MV-4-11 (cell line): ENCODE measurements at places on chromosomes 11 and 22.

DNA sequence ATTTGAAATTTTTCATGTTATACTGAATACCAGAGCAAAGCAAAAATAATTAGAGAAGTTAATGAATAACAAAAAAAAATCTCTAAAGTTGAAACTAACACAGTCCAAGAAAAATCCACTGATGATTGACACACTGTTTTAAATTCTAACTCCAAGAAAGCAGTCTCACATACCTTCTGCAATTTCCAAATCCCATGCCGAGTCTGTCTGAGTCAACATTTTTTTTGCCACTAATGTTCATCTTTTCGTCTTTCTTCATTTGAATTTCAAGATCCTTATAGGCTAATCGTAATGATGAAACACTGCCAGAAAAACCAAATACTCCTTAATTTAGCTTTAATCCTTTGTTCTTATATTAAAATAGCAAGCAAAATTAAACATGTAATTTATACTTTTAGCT is 39.5 kb downstream of the ARFGAP3 start:
- no peak for DNase-seq

- peak; percentile 51 for DNase-seq
Observed at GRCh38 chr11:59102259-59102765, 4.7 kb upstream of the FAM111B start.

- DNase-seq = peak; percentile 83
Observed at GRCh38 chr11:67113231-67113721, 5.8 kb upstream of the KDM2A start.

DNA sequence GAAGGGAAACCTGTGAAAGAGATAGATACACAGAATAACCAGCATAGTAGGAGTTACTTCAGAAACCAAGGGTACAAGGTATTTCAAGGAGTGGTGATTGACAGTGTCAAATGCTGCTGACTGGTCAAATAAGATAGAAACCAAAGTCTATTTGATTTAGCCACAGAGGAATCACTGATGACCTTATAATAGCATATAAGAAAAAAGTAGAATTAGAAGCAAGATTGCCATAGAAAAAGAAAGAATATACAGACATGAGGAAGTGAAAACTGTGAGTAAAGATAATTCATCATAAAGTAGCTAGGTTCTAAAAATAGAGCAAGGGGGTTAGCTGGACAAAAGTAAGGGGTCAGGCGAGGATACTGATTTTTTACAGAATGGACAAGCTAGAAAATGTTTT is 14.2 kb downstream of the ZBTB44 start:
- peak; percentile 75 for DNase-seq

DNA sequence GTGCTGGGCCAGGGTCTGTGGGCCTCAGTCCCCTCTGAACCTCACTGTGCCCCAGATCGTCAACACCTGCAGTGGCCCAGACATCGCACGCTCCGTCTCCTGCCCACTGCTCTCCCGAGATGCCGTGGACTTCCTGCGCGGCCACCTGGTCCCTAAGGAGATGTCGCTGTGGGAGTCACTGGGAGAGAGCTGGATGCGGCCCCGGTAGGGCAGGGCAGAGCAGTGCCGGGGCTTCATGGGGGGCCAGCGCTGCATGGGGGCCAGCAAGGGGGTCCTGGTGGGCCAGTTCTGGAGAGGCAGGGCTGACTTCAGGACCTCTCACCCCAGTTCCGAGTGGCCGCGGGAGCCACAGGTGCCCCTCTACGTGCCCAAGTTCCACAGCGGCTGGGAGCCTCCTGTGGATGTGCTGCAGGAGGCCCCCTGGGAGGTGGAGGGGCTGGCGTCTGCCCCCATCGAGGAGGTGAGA is 16.3 kb downstream of the EPS8L2 start:
- no peak for DNase-seq

DNA sequence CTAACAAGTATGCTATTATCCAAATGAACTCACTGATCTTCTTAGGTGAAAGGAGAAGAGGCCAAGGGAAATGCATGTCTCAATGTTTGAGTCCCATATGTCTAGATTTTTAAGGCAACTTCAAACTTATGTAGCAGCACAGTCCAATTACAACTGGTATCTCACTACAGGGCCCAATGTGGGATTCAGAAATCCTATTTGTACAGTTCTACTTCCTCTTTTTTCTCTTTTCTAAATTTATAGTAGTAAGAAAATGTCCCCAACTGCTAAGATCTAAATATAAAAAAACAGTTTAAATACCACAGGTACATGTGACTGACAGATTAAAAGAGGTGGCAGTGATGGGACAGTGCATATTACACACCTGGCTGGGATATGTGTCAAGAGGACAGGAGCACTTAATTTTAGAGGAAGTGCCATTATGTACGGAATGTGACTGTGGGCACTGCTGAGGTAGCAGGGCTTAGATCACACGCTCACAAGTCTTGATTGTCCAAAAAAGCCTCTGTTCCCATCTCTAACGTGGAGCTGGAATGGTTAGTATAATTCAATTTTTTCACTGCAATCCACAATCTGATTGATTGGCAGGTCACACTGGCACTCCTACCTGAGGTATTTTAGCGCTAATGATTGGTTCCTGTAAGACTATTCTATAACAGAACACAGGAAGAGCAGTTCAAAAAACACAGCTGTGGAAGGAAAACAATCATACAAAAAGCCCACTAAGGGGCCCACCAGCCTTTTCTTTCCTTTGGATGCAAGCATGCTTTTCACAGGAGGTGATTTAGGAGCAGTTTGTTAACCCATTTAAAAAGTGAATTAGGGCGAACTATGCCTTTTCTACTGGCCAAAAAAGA is 34.6 kb downstream of the APOL5 start:
- DNase-seq = peak; percentile 52

DNA sequence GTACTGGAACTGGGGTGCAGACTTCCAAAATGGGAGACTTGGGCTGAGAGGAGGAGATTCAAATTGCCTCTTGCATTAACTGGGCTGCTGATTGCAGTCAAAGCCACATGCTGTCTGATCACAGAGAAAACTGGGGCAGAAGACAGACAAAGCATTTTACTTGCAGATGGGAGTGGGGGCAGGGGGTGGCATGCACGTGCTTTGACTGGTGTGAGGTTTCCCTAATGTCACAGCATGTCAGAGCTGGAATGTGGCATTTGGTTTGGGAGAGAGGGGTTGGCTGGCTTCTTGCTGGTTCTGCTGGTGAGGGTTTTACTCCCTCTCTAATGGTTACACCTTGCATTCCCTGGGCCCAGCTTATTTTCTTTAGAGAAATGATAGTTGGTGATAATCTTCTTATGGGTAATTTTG is 2.9 kb downstream of the TUB start:
- no peak for DNase-seq

DNA sequence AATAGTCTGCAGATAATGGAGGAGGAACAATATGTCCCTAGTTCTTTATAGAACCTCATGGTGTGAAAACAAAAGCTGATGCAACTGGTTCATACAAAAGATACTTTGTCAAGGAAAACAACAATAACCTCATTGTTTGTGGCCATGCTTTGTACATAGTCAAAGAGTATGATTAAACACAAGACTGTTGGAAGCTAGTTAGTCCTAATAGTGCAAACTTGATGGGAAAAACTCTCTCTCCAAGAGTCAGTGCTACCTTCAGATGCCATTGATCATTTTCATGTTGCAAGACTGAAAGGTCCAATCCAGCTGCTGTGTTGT is 20.1 kb upstream of the PLAAT2 start:
- no peak for DNase-seq

DNA sequence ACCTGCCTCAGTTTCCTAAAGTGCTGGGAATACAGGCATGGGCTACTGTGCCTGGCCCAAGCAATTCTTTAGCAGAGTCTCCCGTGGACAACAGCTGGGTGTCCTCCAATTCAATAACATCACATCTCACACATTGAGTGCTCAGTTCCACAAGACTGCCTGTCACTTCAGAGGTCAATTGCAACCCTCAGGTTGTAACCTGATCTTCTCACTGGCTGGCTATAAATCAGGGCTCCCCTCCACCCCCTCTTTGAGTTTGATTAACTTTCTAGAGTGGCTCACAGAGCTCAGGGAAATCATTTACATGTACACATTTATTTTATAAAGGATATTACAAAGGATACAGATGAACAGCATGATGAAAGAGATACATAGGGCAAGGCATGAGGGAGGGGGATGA is 68.1 kb downstream of the MCHR1 start:
- no peak for DNase-seq

GRCh38 chr22:27231266-27231665 is 570.3 kb downstream of the MN1 start:
- DNase-seq = no peak

GRCh38 chr11:17736930-17737817 is 2.6 kb downstream of the KCNC1 start:
- DNase-seq = no peak
